ENCODE measurements at places on chromosomes 7 and 10.

DNA sequence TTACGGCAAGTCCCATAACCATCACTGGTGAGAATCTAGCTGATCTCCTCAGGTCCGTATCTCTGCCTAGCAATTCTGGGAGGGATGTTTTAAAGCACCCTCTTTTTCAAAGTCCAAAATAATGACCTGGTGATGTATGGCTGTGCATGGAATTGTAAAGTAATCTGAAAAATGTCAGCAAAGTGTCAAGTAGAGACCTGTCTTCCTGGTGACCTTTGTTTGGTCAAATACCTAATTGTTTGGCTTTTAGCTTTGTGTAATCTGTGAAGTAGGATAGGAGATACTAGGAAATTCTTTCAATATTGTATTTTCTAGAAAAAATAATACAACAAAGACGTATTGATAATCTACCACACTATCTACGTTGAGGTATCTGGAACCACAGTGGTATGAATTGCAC is 51.0 kb downstream of the ABCB5 start:
- no peak for DNase-seq

DNA sequence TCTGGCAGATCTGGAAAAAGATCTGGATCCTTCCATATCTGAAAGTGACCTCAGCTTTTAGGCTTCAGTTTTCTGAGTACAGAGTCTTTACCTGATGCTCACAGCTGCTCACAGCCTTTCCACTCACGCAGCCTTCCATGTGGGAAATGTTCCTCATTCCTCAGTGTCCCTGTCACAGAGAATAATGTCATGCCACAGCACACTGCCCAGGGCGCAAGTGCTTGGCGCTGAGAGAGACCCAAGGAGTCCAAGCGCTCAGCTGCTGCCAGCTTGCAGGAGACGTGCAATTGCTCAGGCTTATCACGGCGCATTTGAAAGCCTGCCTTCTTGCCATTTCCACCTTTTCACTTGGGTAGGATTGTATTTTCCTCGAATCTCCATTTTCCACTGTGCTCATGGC is 271.9 kb upstream of the MKI67 start:
- no peak for DNase-seq

- peak; percentile 86 for DNase-seq
Measured at GRCh38 chr7:139526578-139527544, 3.4 kb downstream of the CLEC2L start.

GRCh38 chr10:33773886-33774480 is 439.5 kb upstream of the NRP1 start:
- no peak for DNase-seq

GRCh38 chr10:95303535-95303934 is 12.7 kb upstream of the PDLIM1 start:
- DNase-seq, result no peak

- DNase-seq, result no peak
Measured at GRCh38 chr10:32410569-32410968, 35.4 kb upstream of the CCDC7 start.
